H1 (cell line): ENCODE measurements at places on chromosomes 7 and 10.

DNA sequence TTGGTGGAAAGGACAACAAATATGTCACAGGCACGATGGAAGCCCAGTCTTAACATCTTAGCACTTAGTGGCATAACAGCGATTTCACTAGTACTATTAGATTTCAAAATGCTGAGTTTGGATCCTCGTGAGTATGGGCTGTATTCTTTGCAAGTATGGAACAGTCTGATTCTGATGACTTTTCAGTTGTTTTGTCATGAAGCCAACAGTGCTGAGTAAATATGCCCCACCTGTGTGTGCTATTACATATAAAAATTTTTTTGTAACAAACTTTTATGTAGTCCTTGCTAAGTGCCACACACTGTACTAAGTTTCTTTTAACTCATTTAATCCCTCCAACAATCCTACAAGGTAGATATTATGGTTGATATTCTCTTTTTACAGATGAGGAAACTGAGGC, 30.8 kb downstream of the MTURN start:
- H3K27me3 ChIP-seq, result peaks cover 12% of the 10 kb centered on the region
- H3K36me3 ChIP-seq, result no peaks in the 10 kb centered on the region
- no peak overlapping the region for H3K27ac ChIP-seq
- DNase-seq, result no peak

DNA sequence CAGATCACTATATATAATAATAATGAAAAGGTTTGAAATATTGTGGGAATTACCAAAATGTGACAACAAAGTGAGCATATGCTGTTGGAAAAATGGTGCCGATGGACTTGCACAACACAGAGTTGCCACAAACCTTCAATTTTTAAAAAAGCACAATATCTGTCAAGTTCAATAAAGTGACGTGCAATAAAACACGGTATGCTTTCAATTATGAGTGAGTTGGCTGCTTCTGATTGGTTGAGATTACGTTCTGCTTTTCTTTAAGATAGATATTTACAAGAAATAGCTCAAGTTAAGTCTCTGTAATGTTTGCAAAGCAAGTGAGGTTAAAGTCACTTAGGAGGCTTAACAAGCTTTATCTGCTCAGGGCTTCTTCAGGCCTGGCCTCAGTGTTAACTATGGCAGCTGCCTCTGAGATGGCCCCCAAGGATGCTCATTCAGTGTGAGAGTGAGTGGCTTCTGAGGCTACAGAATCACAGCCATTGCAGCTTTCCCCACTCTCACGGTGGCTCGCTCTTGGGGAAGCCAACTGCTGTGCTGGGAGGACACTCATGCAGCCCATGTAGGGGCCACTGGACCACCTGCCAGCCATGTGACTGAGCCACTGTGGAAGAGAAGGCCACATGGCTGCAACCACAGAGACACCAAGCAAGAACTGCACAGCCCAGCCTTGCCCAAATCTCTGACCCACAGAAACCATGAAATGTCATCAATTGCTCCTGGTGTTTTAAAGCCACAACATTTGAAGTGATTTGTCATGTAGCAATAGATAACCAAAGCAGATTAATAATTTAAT, 78.3 kb upstream of the TMEM72 start:
- H3K36me3 ChIP-seq, result no peaks in the 10 kb centered on the region
- no peak overlapping the region for H3K27ac ChIP-seq
- H3K4me3 ChIP-seq, result no peak overlapping the region
- DNase-seq, result no peak

GRCh38 chr10:22338931-22339330, 6.4 kb upstream of the SPAG6 start:
- DNase-seq, result no peak
- H3K4me3 ChIP-seq, result no peak overlapping the region
- H3K27me3 ChIP-seq, result peaks cover 65% of the 10 kb centered on the region
- no peak overlapping the region for H3K27ac ChIP-seq
- no peaks in the 10 kb centered on the region for H3K36me3 ChIP-seq
- peaks cover 7% of the 10 kb centered on the region for H3K4me1 ChIP-seq

- no peak overlapping the region for H3K4me3 ChIP-seq
- no peaks in the 10 kb centered on the region for H3K27me3 ChIP-seq
- H3K27ac ChIP-seq, result no peak overlapping the region
- no peak for DNase-seq
- H3K36me3 ChIP-seq, result no peaks in the 10 kb centered on the region
Measured at GRCh38 chr10:131748831-131749766, 151.7 kb upstream of the PPP2R2D start.

DNA sequence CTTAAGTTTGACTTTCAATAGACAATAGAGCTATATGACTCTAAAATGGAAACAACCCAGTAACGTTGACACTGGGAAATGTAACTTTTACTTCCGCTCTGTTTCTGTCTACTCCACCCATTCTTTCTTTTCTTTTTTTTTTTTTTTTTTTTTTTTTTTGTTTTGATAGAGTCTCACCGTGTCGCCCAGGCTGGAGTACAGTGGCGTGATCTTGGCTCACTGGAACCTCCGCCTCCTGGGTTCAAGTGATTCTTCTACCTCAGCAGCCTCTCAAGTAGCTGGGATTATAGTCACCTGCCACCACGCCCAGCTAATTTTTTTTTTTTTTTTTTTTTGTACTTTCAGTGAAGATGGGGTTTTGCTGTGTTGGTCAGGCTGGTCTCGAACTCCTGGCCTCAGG, 13.9 kb downstream of the PRSS2 start:
- no peak overlapping the region for H3K27ac ChIP-seq
- no peak for DNase-seq
- no peaks in the 10 kb centered on the region for H3K4me1 ChIP-seq
- H3K27me3 ChIP-seq, result no peaks in the 10 kb centered on the region

DNA sequence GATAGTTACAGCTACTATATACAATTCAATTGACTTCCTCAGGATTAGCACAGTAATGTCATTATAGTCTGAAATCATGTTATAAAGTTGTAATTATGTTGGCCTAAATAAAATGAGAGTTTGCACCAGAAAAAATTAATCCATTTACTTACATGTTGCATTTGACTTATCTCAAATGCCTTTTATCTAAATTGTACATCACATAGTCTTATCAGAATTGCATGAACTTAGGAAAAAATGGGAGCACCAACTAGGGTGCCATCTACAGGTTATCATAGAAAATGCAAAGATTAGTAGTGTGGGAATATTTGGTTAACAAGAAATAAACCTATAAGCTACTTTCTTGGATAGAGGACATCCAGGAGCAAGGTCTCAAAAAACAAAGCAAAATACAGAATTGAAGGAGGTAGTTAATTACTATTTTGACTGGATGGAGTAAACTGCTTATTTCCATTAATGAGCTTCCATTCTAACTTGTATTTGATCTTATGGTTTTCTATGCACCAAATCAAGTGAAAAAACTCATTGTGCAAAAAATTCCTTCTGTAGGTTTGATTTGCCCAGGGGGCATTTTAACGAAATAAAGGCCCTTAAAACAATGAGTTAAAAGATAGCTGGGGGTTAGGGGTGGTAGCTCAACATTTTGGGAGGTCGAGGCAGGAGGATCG, 60.0 kb upstream of the ORC5 start:
- no peak for DNase-seq
- no peak overlapping the region for H3K27ac ChIP-seq
- no peak overlapping the region for H3K4me3 ChIP-seq
- H3K36me3 ChIP-seq, result no peaks in the 10 kb centered on the region
- no peaks in the 10 kb centered on the region for H3K4me1 ChIP-seq

- no peaks in the 10 kb centered on the region for H3K27me3 ChIP-seq
- DNase-seq, result peak; percentile 92
- no peaks in the 10 kb centered on the region for H3K36me3 ChIP-seq
- no peak overlapping the region for H3K4me3 ChIP-seq
- H3K4me1 ChIP-seq, result 0 out of 2 replicates have a peak, but pooled peaks cover 2% of the 10 kb centered on the region
- no peak overlapping the region for H3K27ac ChIP-seq
Measured at GRCh38 chr7:134140889-134141867, 14.0 kb downstream of the LRGUK start.

DNA sequence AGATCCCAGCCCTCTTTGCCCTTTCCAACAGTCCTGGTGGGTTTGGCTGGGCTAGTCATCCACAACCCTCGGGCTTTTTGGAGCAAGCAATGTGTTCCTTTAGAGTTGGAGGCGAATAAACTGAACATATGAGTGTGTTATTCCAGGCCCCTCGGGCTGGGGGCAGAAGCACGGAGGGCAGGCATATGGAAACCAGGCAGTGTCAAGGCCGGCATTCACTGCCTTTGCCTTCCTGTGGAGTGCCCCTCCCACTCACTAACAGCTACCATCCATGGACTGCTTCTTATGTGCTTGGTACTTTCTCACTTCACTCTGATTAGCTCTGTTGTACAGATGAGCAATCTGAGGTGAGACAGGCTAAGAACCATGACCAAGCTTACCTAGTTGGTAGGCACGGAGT, 53.9 kb upstream of the EFCAB10 start:
- no peak for DNase-seq
- no peaks in the 10 kb centered on the region for H3K27me3 ChIP-seq
- H3K4me1 ChIP-seq, result peaks cover 23% of the 10 kb centered on the region
- H3K4me3 ChIP-seq, result no peak overlapping the region
- no peak overlapping the region for H3K27ac ChIP-seq
- H3K36me3 ChIP-seq, result peaks cover 5% of the 10 kb centered on the region

GRCh38 chr7:74092321-74092963, 8.8 kb downstream of the LIMK1 start:
- no peaks in the 10 kb centered on the region for H3K27me3 ChIP-seq
- no peak overlapping the region for H3K4me3 ChIP-seq
- H3K27ac ChIP-seq, result no peak overlapping the region
- DNase-seq, result no peak
- H3K4me1 ChIP-seq, result peaks cover 31% of the 10 kb centered on the region

GRCh38 chr7:51222916-51223315, 93.7 kb downstream of the COBL start:
- H3K4me3 ChIP-seq, result no peak overlapping the region
- no peak overlapping the region for H3K27ac ChIP-seq
- H3K4me1 ChIP-seq, result peaks cover 6% of the 10 kb centered on the region; the same call in 1 of the 2 replicates
- no peak for DNase-seq
- H3K27me3 ChIP-seq, result no peaks in the 10 kb centered on the region

- DNase-seq, result no peak
- no peaks in the 10 kb centered on the region for H3K27me3 ChIP-seq
- H3K4me1 ChIP-seq, result no peaks in the 10 kb centered on the region
- no peak overlapping the region for H3K27ac ChIP-seq
Measured at GRCh38 chr7:129021656-129022055, 33.3 kb downstream of the TNPO3 start.

- H3K27ac ChIP-seq, result no peak overlapping the region
- peaks cover 2% of the 10 kb centered on the region; the same call in 1 of the 2 replicates for H3K27me3 ChIP-seq
- peaks cover 3% of the 10 kb centered on the region for H3K4me1 ChIP-seq
- DNase-seq, result no peak
- no peaks in the 10 kb centered on the region for H3K36me3 ChIP-seq
Measured at GRCh38 chr10:48205918-48206317, 68.6 kb downstream of the FRMPD2 start.

DNA sequence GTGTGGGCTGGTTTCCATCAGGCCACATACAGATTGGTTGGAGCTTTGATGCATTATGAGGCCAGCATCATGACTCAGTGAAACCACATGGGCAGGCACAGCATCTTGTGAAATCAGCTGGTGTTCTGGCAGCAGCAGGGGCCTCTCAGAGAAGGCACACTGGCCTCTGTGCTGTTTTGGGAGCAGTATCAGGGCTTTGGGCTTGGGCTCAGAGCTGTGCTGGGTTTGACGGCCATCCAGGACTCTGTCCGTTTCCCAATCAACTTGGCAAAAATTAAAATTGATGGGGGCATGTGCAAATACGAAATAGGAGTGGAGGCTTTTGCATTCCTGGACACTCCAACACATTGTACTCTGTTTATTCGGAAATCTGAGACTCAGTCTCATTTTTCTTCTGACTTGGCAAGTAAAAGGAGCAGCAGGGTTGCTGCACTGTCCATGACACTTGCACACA, 190.9 kb downstream of the BMPER start:
- H3K4me1 ChIP-seq, result no peaks in the 10 kb centered on the region
- no peaks in the 10 kb centered on the region for H3K36me3 ChIP-seq
- H3K27ac ChIP-seq, result no peak overlapping the region
- DNase-seq, result no peak
- H3K27me3 ChIP-seq, result no peaks in the 10 kb centered on the region

DNA sequence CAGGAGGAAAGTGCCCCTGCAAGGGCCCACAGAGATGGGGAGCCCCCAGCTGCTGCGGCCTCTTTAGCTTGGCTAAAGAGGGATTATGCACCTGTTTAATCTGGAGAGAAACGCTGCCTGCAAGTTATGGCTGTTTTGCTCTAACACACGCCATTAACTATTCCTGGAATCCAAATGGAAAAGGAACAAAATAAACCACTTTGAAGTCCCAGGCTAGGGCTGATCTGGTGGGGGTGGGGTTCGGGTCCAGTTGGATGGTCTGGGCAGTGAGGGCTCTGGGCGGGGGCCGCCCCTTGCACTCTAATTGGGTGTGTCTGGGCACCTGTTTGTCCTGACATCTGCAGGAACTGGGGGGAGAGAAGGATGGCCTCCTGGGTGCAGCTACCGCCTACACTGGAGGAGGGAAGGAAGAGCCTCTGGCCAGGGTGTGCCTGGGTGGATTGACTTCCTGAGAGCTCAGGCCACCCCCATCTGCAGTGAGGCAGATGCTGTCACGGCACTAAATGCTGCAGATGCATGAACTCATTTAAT, 300.6 kb downstream of the ZEB1 start:
- H3K36me3 ChIP-seq, result no peaks in the 10 kb centered on the region
- no peak for DNase-seq
- H3K27me3 ChIP-seq, result no peaks in the 10 kb centered on the region
- no peak overlapping the region for H3K4me3 ChIP-seq

DNA sequence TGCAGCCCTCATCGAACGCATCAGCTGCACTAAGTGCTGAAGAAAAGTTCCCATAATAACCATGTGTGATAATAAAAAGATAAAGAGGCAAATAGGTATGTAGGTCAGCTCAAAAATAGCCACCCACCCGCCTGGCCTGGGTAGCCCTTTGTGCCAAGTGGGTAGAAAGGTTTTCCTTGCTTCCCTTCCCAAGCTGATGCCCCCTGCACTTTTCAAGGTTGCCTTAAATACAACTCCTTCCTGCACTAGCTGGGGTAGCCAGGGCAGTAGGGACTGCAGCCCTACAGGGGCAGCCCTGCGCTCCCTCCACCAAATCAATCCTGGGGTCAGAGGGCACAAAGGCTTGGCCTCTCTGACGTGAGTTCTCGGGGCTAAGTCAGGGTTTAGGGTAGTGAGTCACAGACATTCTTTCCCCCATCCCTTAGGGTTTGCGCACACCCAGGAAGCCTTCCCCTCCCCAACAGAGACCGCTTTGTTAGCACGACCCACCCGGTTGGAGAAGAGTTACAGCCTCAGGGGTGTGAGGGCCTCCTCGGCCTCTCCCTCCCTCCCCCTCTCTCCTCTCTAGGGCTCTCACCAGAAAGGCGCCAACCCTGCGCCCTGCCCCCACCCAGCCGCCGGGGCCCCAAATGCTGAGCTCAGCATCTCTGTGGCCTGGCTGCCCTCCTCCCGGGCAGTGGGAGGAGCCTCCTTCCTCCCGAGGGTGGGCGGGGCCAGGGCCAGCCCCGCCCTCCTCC, 13.3 kb upstream of the DDIT4 start:
- H3K36me3 ChIP-seq, result no peaks in the 10 kb centered on the region
- H3K4me3 ChIP-seq, result no peak overlapping the region; the same call in 1 of the 2 replicates
- H3K4me1 ChIP-seq, result peaks cover 30% of the 10 kb centered on the region
- no peaks in the 10 kb centered on the region for H3K27me3 ChIP-seq
- peak overlapping the region; percentile 87 for H3K27ac ChIP-seq

- H3K4me1 ChIP-seq, result no peaks in the 10 kb centered on the region; the same call in 1 of the 2 replicates
- H3K27me3 ChIP-seq, result no peaks in the 10 kb centered on the region
- no peak overlapping the region for H3K4me3 ChIP-seq
- no peaks in the 10 kb centered on the region; the same call in 1 of the 2 replicates for H3K36me3 ChIP-seq
- no peak for DNase-seq
Measured at GRCh38 chr10:124665980-124666379, 78.2 kb downstream of the FAM53B start.
